Panc1 (cell line): ENCODE measurements at places on chromosomes 13 and 19. TPM values are rescaled to one million over a fixed set of nuclear protein-coding genes. Genes with fewer than 3 reads are reported as not detected.

DNA sequence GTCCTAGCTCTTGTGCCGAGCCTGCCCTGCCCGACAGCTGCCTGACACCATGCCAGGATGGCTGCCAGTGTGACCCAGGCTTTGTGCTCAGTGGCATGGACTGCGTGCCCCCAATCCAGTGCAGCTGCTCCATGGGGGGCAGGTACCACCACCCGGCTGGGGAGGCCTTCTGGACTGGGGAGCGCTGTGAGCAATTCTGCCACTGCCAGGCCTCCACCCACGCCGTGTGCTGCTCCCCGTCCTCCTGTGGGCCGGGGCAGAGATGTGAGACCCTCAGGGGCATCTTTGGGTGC, 9.4 kb upstream of the FXYD3 start:
- DNase-seq: no peak

DNA sequence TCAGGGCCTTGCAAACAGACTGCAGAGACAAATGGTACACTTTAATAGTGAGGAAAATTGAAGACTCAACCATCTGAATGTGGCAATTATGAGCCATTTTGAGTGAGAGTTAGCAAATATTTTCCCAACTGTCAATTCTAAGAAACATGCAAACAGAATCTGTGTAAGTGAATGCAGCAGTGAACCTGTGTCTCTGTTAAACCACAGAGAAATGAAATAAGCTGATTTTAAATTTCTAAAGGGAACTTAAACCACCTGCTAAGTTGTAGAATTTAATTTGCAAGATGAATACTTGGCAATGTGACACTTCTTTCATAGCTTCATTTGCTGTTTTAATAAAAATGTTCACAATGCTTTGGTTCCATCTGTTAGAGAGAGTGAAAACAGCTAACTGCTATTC, 42.0 kb upstream of the TDRD3 start:
- no peak for DNase-seq

GRCh38 chr13:23377983-23378632, 55.4 kb downstream of the SACS start:
- DNase-seq: no peak

DNA sequence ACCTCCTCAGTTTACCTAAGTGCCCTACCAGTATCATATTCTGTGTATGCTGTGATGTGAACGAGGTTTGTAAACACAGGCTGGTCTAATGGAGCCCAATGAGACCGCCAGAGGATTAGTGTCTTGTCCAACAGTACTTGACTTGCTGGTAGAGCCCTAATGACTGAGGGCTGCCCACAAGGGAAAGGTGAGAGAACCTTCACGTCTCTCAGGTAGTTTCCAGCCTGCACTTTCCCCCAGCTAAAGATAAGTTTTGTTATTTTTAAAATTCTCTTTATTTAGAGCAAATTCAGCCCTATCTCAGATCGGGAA, 498 bp upstream of the RBM26 start:
- DNase-seq: no peak

The ESD gene
- 68.3 TPM for total RNA-seq

The PRX gene
- total RNA-seq: 3.4 TPM

The PCSK4 gene
- total RNA-seq: 9.9 TPM

GRCh38 chr19:13847407-13848339, 29.3 kb upstream of the NANOS3 start:
- DNase-seq: no peak

The COX7A1 gene
- 0.33 TPM for total RNA-seq

DNA sequence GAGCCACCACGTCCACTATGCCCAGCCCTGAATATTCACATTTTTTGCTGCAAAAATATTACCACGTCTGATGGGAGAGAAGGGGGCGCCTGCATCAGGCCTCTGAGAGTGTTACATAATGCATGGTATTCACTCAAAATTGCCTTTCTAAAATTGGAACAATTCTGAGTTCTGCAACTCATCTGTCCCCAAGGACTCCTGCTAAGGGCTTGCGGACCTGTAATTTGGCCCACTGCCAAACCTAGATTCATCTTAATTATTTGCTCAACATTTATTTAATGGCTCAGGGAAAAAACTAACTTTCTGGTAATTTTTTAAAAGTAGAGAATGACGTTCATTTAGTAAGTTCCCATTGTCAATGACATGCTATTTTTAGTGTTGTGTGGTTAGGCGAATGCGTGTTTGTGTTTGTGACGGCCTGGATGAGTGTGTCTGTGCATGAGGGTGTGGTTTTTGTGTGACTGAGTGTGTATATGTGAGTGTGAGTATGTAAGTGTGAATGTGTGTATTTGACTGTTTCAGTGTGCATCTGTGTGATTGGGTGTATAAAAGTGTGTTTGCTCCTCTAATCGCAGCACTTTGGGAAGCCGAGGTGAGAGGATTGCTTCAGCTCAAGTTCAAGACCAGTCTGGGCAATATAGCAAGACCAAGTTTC, 8.8 kb downstream of the INAFM1 start:
- DNase-seq: no peak

DNA sequence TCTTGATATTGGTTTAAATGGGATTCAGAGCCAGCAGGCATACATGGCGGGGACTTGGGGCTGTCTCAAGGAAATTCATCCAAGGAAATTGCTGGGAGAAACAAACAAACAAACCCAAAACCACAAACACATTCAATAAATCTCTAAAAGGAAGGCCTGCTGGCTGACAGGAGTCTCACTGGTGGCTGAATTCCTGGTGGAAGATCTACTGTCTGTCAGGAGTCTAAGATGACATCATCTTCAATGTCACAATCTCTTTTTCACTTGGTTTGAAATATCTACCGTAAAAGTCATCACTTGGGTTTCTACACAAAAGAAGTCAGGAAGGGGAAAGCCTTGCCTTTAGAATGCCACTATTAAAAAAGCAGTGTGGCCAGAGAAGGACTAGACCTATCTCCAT, 87.9 kb downstream of the KLF5 start:
- DNase-seq: no peak

GRCh38 chr19:50377051-50377461, 799 bp downstream of the NR1H2 start:
- no peak for DNase-seq

The A1BG gene
- total RNA-seq: 47.4 TPM

DNA sequence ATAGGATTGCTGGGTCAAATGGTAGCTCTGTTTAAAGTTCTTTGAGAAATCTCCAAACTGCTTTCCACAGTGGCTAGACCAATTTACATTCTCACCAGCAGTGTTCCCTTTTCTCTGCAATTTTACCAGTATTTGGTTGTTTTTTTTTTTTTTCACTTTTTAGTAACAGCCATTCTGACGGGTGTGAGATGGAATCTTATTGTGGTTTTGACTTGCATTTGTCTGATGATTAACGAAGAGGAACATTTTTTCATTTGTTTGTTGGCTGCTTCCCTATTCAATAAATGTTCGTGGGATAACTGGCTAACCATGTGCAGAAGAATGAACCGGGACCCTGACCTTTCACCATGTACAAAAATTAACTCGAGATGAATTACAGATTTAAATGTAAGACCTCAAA, 31.2 kb downstream of the CYP4F2 start:
- DNase-seq: no peak

The TMC4 gene
- total RNA-seq: 5.1 TPM

DNA sequence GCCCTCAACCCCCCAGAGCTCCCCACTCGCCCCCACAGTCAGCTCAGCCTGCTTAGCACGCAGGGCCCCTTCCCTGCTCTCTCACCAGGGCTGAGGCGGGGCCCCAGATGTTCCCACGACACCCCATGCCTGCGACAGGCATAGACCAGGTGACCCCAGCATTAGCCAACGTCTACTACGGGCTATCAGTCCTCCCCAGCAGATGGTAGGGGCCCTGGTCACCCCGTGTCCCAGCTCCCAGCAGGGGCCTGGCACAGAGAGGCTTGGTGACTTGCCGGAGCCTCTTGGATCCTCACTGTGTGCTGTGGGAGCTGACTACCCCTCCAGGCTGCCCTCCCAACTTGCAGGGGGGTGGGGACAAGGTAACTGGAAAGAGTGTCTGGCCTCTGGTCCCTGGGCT, 80.6 kb downstream of the KDM4B start:
- DNase-seq: no peak

DNA sequence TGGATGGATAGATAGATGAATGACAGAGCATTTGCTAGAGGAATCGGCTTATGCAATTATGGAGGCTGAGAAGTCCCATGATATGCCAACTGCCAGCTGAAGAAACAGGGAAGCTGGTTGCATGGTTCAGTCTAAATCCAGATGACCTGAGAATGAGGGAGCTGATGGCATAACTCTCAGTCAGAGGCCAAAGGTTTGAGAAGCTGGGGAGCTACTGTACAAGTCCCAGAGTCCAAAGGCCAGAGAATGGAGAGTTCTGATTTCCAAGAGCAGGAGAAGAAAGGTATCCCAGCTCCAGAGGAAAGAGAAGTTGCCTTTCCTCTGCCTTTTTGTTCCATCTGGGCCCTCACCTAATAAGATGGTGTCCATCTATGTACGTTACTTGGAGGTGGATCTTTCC, 108.3 kb downstream of the CDK8 start:
- DNase-seq: no peak
